A673 (cell line): ENCODE measurements at places on chromosomes 11 and 22. TPM values are rescaled to one million over a fixed set of nuclear protein-coding genes. Genes with fewer than 3 reads are reported as not detected.

The KRTAP5-9 gene
- not detected in 2 replicates for total RNA-seq

The OR5A1 gene
- total RNA-seq = not detected in 2 replicates

The NRGN gene
- total RNA-seq = 38.1 and 43.8 TPM in 2 replicates

DNA sequence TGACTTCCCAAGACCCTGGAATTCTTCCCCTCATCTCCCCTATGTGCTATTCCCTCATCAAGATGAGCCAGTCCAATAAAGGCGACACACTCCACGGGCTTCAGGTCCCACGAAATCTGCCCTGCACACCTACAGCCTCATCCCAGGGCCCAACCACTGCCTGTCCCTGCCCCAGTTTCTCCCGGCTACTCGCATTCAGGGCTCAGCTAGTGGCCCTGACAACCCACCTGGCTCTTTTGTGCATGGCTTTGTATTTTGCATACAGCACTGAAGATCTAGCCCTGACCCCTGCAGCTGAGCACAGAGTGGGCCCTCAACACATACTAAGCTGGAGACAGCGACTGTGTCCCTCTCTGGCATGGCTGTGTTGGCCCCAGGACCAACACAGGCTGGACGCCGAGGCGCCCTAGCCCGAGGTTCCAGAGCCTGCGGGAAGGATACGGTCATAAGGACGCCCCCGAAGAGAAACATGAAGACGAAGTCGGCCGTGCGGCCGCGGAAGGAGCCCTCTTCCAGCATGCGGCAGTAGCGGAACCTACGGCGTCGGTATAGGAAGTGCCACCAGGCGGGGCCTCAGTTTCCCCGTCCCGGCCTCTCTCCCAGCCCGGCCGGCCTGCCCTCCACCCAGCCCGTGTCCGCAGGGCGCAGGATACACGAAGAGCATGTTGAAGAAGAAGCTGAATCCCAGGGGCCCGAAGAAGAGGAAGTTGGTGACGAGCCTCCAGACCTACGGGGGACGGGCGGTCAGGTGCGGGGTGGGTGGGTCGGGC is 710 bp downstream of the DERL3 start:
- DNase-seq = no peak

DNA sequence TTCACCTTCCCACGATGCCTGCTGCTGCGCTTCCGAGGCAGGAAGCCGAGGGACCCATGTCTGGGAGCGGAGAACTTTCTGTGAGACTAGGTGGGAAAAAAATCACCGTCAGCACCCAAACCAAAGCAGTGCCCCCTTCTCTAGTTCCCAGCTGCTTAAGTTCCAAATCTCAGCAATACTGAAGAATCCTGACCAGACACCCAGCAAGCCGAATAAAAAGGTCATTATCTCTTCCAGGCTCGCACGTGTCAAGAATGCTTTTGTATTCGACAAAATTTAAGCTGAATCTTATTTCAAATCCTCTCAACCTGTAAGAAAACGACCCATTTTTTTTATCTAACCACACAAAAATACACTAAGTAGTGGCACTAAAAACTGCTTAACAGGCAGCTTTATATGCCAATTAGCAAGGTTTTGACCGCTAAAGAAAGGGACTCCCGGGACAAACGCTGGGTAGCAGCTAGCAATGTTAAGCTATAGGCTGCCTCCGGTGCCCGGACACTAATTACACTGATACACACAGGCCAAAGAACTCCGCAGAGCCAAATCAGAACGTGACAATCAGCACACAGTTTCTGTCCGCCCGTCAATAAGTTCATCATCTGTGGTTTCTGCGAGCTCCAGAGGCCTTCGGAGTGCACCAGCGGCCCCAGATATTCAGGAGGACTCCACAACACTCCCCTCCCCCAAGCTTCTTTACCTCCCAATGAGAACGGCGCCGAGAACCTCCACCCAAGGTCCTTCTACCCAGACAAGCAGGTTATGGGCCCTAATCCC is 728 bp downstream of the RPL3 start:
- no peak for DNase-seq

DNA sequence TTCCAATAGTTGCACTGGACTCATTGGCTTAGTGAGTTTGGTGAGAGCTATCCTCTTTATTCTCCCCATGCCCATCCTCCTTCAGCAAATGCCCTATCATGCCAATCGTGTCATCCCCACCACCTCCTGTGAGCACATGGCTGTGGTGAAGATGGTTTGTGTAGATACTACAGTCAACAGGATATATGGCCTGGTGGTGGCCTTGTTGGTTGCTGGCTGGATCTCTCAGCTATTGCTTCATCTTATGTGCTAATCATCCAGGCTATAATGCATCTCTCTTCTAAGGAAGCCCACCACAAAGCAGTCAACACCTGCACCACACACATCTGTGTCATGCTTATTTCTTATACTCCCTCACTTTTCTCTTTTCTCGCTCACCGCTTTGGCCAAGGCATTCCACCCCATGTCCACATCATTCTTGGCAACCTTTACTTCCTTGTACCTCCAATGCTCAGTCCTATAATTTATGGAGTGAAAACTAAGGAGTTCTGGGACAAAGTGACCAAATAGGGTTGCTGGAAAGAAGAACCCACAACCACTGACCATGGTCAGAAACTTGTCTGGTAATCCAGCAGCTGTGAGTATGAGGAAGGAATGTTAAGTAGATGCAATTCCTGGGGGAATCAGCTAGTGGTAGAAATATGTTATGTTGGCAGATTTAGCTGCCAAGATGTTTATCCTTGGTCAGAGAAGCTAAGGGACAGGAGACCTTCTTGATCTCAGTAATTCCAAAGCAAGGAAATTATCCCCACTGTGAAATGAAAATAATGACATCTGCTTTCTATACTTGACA is 16.3 kb upstream of the OR56B1 start:
- DNase-seq = no peak

DNA sequence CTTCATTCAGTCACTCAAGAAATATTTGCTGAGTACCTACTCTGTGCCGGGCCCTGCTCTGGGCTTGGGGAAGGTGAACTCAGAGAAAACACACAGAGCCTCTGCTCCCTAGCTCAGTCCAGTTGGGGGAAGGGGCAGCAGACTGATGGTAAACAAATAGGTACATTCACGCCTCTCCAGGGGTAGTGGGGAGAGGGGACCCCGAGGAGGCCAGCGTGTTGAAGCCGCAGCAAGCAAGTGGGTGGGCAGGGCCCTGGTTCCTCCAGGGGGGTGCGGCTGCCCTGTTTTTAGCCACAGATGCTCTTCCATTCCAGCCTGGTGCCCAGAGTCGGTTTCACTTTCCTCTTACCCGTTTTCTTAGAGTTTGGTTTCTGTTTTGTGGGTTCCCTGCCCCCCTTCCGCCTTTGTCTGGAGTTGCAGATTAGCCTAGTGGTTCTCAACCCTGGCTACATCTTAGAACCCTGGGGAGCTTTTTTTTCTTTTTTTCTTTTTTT is 8.7 kb downstream of the DRAP1 start:
- DNase-seq = no peak
